ENCODE measurements at places on chromosomes 5 and 9.

DNA sequence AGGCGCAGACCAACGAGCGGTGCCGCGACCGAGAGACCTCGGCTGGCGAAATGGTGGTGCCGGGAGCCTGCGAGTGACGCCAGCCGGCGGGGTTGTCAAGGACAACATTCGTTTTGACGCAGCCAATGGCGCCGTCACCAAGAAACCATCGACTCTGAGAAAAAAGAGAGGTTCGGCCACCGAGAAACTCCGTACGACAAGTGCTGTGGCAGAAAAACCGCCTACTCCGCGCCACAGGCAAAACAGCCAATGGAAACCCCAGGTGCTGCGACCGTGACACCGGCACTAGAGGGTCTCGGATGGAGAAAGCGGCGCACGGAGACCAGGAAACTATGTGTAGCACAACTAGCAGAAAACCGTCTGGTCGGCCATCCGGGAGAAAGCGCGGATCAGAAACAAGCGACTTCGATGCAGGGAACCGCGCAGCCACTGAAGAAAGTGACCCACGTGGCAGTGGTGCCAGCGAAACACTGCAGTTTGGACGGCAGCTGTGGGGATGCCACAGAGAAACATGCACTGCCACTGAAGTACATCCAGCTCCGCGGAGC lies 88.8 kb downstream of the ANXA2R start:
- DNase-seq: peak; percentile 38

DNA sequence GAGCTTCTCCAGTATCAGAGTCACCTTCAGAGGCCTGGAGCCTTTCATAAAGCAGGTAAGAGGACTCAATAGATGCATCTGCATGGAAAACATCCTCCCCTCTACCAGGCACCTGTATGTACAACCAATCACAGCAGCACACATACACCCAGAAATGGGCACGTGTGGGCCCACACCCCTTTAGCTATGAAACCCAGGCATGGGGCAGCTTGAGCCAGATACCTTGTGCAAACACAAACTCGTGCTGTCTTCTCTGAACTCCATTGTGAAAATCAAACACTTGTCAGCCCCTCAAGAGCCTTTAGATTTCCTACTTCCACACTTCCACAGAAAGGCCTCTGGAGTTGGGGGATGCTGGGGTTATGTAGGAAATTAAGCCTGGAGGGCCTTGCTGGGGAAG lies 1.1 kb upstream of the CSF2 start:
- no peak for DNase-seq

DNA sequence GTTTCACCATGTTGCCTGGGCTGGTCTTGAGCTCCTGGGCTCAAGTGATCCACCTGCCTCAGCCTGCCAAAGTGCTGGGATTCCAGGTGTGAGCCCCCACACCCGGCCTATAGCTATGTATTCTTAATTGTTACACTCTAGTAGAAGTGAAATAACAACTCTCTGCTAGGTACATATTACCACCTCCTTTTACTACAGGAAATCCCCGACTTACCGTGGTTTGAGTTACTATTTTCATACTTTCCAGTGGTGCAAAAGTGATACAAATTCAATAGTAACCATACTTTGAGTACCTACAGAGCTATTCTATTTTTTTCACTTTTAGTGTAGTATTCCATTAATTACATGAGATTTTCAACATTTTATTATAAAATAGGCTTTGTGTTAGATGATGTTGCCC lies 719 bp downstream of the ARL14EPL start:
- no peak for DNase-seq

DNA sequence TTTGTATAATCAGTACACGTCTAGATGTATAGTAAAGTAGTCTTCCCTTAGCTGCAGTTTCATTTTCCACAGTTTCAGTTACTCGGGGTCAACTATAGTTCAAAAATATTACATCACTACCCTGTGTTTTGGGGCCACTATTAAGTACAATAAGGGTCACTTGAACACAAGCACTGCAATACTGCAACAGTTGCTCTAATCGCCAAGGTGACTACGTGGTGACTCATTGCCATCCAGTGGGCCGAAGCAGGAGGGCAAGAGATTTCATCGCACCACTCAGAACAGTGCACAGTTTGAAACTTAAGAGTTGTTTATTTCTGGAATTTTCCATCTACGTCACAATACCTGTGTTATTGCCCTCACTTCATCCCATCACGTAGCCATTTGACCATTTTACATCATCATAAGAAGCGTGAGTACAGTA lies at the start of gene ARL14EPL:
Gene ARL14EPL, plus strand, starts transcription at position 379 of the 424 bp plus-strand sequence. CDS start 18,994 bp downstream, outside the sequence.
- no peak for DNase-seq

- no peak for DNase-seq
These were observed 81.6 kb upstream of the MIER3 start for GRCh38 chr5:57033503-57033902.

DNA sequence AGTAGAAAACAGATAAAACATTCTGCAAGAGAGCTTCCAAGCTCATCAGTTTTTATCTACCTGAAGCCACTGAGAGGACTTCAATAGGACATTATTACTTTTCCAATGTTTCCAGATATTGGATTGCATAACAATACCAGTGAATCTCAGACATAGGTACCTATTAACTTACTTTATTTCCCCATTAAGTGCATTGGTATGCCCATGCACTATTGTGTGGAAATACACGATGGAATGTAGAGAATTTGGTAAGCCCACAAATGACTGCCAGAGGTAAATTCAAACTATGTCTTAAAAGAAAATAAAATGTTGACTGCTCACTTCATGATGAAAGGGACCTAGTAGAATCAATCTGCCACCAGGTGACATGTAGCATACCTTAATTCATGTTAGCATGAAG lies 48.1 kb upstream of the PRR16 start:
- no peak for DNase-seq

DNA sequence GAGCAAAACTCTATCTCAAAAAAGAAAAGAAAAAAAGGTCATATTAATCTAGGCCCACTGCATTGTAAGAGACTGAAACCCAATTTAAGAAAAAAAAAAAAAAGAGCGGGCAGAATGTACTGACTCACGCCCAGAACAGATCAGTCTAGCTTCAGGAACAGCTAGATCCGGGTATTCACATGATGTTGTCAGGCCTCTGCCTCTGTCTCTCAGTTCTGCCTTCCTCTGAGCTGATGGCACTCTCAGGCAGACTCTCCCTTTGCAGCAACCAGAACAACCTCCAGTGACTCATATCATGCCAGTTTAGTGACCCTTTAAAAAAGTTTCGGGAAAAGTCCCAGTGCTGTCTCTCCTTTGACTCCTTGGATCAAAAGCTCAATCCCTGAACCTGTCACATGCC lies 53.0 kb downstream of the NEURL1B start:
- DNase-seq: no peak
